Mucosa of descending colon (tissue), 3 donors: ENCODE measurements at places on chromosomes 3 and 15. TPM values are rescaled to one million over a fixed set of nuclear protein-coding genes. Genes with fewer than 3 reads are reported as not detected.

- DNase-seq, result no peak
These were observed 15.0 kb downstream of the PDIA5 start for GRCh38 chr3:123081718-123082369.

The KBTBD13 gene
- total RNA-seq, result not detected

The FGF7 gene
- 13.4 TPM for total RNA-seq

The BBS4 gene
- total RNA-seq, result 13.6 TPM

GRCh38 chr3:184470551-184470950, 90.7 kb downstream of the CHRD start:
- DNase-seq, result no peak

- DNase-seq, result no peak
These were observed 16.0 kb downstream of the LRRN1 start for GRCh38 chr3:3815206-3815605.

DNA sequence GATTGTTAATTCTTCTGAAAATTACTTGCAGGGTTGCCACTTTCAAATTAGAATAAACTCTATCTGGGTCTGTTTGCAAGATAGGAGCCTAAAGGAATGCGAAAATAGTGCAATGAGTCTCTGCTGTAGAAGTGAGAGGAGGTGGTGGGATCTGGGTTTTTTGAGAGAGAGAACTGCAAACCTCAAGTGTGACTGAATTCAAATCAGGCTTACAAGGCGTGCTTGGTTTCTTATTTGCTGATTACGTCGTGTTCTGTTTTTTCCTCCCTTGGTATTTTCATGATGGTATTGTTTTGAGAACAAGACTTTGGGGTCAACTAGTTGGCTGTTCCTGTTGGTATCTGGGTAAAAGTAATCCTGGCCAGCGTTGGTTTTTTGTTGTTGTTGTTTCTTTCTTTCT, 490.9 kb upstream of the CFAP20DC start:
- no peak for DNase-seq

The TRIP4 gene
- total RNA-seq, result 28.2 TPM

- DNase-seq, result peak; percentile 31
These were observed 14.4 kb upstream of the C3orf80 start for GRCh38 chr3:160210799-160211221.

DNA sequence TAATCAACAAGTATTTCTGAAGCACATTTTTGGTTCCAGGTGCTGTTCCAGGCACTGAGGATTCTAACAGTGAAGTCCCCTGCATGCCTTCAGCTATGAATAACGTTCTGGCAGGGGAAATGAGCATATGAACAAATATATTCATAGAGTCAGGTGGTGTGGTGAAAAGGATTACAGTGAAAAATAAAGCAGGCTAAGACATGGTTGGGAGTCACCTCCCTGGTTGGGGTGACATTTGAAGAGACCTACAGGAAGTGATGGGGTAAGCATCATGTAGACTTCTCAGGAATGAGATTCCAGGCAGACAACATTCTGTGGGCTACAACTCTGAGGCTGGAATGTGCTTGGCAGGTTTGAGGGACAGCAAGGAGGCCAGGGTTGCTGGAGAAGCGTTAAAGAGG, 15.0 kb downstream of the FRMD4B start:
- DNase-seq, result no peak

DNA sequence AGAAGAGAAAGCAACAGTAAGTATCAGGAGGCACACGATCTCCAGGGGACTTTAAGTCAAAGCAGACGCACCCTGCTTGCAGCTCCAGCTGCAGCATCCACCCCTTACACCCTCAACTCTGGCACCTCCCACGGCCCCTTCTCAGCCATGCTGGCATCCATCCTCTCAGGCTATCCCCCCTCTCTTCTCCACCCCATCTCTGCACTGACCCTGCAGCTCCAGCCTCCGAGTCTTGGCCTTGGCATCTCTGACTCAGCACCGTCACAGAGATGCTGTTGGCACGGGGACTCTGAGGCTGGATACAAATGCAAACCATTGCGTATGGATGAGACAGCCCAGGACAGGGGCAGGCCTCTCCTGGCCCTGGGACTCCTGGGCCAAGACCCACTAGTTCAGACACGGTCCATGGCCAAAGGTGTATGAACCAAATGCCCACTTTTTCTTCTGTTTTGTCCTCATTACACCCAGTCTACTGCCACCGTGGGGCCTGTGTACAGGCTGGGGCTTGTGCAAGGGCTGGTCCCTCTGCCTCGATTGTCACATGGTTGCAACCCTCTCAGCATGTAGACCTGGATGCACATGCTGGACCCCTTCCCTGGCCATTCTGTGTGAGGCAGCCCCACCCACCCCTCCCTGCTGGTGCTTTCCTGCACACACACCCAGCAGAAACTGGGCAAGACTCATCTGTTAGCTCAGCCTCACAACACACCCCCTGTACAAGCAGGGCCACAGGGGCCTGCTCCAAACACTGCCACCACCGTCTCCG, 18.7 kb upstream of the ZXDC start:
- DNase-seq, result no peak

DNA sequence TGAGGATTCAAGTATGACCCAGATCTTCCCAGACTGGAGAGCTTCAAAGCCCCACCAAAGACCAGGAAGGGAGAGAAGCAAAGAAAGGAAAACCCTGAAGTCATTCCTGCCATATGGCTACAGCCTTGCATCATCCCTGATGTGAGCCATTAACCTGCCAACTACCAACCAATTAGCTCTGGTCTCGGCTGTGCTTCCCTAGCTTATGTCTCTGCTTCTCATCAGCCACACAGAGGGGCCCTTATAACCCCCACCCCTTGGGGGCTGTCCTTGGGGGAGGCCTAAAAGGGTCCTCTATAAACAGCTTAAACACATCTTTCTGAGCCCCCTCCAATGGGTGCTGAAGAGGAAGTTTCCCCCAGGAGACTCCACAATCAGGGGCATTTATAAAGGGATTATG, 52.8 kb downstream of the NOX5 start:
- DNase-seq, result no peak

GRCh38 chr15:66705277-66706146, 3.5 kb downstream of the SMAD6 start:
- DNase-seq, result no peak

The LRIG1 gene
- total RNA-seq, result 180 TPM

The MAGI1 gene
- total RNA-seq, result 59.6 TPM

GRCh38 chr3:134804508-134805480, 9.7 kb downstream of the EPHB1 start:
- no peak for DNase-seq
